ENCODE measurements at places on chromosomes 3 and 15.

DNA sequence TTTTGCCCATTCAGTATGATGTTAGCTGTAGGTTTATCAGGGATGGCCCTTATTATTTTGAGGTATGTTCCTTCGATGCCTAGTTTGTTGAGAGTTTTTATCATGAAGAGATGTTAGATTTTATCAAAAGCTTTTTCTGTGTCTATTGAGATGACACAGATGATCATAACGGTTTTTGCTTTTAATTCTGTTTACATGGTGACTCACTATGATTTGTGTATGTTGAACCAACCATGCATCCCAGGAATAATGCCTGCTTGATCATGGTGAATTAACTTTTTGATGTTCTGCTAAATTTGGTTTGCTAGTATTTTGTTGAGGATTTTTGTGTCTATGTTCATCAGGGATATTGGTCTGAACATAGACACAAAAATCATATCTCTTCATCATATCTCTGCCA, 8.3 kb downstream of the GPR156 start:
- DNase-seq: no peak

DNA sequence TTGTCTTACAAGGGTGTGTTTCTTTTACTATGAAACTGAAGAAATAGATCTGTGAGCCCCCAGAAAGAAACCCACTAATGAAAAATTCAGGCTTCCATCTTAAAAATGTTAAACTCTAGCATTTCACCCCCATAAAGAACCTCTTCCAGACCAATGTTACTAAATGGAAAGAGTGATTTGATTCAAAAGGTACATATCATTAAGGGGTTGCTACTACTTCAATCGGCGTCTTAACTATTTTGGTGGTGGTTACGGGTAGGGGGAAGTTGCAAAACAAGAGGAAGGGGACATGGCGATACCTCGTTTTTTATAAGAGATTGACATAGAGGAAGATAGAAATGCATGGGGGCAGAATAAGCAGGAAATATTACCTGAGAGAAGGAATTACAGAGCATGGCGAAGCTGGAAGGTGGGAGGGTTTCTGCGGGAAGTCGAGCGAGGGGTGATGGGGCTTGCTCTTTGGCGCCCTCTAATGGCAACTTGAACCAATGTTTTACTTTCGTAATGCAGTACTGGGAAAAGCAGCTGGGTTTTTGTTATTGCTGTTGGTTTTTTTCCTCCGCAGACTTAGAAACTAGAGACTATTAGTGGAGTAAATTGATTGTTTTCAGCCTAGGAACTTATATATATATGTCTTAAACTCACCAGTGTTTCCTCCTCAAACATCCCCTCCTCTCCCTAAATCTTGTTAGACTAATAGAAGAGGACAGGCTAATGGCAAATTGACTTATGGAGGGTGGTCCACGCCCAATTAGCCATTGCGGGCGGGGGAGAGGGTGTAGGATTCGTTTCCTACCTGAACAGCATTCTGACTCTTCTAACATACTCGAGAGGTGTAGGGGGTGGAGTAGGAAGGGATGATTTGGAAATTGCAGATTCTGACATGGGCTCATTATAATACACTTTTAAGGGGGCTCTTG, 11.3 kb upstream of the SOX2 start:
- no peak for DNase-seq

GRCh38 chr3:57046101-57046765, 14.2 kb upstream of the SPATA12 start:
- no peak for DNase-seq

DNA sequence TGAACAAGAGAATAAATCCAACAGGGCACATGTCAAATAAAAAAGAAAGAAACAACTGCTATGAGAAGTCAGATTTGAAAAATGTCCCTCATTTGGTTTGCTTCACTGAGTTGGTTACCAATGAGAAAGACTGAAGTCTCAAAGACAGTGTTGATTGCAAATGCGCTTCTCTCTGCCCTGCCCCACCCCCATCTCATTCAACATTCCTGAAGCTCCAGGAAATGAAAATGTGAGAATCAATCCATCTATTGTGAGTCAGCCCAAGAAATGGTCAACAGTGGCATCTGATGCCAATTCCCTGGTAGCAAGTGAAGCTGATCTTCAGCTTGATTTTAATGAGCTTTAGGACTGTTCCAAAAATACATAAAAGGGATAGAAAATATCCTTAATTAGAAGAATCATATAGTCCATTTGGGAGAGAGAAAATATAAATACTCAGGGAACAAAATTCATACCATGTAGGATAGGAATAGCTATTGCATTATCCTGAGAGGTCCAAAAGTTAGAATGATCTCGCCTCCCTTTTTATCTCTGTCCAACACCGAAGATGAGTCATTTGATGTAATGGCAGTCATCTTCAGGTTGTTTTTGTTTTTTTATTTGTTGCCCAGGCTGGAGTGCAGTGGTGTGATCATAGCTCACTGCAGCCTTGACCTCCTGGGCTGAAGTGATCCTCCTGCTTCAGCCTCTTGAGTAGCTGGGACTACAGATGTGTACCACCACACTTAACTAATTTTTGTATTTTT, 200.3 kb upstream of the UMPS start:
- DNase-seq: no peak

DNA sequence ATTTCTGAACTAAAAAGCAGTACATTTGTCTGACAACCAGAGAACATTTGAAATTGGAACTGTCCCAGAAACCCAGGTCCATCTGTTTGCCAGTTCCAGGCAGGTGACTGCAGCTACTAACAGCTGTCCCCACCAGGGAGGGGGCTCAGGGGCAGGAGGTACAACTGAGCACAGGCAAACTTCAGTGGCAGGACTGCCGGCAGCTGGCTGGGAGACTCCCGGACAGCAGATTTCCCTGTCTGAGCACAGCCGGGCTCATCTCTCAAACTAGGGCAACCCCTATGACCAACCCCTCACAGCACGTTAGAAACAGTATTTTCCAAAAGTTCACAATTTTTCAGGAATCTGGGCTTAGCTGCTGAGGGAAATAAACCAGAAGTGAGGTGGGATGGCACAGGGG, 88.8 kb downstream of the MEGF11 start:
- no peak for DNase-seq

- DNase-seq: no peak
These were observed 118.1 kb downstream of the ZNF621 start for GRCh38 chr3:40642812-40643211.

DNA sequence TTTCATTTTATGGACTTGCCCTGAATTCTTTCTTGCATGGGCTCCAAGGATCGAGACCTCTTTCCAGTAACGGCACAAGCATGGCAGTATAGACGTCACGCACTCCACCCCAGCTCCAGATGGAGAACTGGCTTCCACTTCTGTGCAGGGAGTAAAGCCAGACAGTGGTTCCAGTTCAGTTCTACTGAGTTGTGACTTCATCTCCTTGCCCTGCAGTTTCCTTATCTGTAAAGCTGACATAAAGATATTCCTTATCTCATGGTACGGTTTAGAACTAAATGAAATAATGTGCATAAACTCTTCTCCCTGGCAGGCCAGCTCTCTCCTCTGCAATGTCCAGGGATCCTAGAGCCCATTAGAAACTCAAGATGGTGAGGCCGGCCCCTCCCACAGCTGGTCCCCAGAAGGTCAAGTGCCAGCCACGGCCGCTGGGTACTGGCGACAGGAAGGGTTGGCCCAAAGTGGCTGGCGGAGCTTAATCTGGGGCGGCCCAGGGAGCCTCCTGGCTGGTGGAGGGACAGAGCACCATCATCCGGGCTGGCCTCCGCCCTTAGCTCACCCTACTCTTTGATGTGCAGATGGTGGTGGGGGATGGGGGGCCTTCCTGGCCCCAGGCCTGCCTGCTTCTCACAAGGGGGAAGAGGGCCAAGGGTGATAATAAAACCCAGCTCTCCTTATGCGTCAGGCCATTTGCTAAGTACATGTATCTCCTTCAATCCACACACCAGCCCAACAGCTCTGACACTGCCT, 7.2 kb downstream of the MESP2 start:
- no peak for DNase-seq

DNA sequence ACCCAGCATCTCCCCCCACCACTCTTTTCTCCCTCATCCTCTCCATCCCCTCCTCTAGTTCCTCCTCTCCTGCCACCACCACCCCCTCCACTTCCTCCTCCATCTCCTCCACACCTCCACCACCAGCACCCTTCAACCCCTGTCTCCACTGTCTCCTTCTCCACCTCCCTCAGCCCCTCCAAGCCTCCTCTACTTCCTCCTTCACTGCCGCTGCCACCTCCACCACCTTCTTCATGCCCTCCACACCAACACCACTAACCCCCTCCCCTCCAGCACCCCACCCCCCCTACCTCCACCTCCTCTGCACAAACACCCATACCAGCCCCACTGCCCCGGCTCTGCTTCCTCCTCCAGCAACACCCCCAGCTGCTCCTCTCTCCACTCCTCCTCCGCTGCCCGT, 88.0 kb downstream of the HES1 start:
- DNase-seq: no peak

DNA sequence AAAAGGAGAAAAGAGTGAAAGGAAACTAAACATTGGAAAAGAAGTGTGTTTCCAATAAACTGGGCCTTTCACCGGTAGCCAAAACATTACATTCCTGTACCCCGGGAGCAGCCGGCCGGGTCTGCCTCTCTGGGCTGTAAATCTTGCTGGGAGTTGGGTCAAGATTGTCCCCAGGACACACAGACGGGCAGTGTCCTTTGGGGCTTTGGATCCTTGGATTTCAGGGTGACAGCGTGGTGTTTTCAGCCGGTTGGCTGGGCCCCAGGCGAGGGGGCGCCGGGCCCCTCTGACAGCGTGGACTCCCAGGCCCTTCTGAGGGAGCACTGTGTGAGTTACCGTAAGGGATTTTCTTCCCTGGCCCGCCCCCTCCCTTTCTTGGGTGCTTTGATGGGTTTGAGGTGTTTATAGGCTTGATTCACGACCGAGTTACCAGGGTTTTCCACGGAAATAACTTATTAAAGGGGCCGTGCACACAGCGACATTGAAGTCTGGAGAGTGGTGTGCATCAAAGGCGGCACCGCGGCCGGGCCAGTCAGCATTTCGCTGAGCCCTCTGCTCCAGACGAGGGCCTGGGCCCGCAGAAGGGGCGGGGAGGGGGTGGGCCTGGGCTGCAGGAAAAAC, 27.4 kb downstream of the SMAD6 start:
- no peak for DNase-seq

DNA sequence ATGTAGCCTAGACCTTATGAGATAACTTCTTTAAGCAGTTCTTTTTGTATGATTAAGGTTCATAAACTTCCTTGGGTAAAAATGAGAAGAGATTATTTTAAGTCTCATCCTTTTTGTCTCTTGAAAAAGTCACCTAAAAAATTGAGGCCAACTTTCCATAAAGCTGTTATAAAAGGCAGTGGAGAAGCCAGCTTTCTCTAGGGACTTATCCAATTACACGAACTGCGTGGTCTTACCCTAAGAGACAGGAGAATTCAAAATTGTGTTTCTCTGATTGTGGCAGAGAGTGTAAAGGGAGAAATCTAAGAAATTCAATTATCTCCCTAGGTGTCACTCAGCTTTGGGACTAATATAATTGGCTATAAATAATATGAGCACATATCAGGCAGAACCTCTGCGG, 262.0 kb downstream of the SHOX2 start:
- DNase-seq: no peak

- no peak for DNase-seq
These were observed 295.5 kb downstream of the RPLP1 start for GRCh38 chr15:69748131-69748530.

GRCh38 chr3:25107918-25108617, 320.0 kb upstream of the RARB start:
- DNase-seq: no peak

GRCh38 chr3:44076221-44076829, 165.4 kb upstream of the TOPAZ1 start:
- DNase-seq: no peak

DNA sequence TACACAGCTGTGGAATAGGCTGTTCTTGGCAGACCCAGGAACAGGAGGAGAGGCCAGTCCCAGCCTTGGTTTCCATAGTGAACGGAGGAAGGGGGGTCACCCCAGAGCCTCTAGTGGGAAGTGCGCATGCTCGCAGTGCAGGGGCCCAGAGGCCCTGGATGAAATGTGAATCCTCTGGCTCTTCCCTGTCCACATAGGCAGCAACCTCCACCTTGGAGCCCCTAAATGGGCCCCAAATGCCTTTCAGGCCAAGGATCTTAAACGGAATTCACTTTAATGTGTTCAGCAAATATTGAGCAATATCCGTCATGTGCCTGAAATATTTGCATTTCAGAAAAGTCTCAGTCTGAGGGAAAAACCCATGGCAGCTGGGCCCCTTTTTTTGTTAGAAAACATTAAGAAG, 3.3 kb upstream of the NDN start:
- DNase-seq: peak; percentile 45

GRCh38 chr15:80507131-80507530, 102.9 kb downstream of the ARNT2 start:
- no peak for DNase-seq

DNA sequence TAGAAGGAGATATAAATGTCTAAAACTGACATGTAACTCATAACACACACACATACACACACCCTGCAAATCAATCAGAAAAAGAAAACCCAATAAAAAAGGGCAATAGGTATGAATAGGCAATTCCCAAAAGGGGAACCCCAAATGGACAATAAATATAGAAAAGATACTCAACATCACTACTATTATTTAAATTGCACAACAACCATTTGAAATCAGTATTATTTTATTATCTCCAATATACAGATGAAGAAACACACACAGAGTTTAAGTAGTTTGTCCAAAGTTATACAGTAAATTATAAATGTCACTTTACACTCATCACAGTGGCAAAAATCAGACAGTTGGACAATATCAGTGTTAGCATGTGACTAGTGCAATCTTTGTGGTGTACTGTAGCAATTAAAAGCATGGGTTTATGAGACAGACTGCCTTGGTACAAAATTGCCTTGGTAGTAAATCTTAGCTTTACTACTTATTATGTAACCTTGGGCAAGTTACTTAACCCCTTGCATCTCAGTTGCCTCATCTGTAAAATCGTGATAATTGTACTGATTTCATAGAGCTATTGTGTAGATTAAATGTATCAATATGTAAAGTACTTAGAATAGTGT, 3.4 kb upstream of the FSTL1 start:
- DNase-seq: no peak

GRCh38 chr3:142614059-142614626, 17.9 kb downstream of the PLS1 start:
- DNase-seq: no peak

GRCh38 chr3:126125341-126125740, 41.4 kb upstream of the SLC41A3 start:
- peak; percentile 10 for DNase-seq

DNA sequence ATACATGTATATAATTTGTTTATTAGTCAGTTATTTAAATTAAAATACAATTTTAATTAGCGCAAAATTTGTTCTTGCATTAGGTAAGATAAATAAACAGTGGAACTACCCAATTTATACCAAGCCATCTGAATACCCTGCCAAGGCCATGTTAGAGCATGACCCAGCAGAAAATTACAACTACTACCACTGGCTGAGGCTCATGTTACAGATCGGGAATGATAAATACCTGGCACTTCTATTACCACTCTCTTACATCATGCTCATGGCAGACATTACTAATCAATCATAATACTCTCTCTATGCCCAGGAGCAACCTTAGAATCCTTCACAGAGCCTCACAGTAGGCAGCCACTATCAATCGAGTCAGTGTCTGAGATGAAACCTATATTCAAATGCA, 21.2 kb upstream of the LMOD3 start:
- DNase-seq: no peak

- DNase-seq: peak; percentile 66
These were observed 1.5 kb downstream of the MSL2 start for GRCh38 chr3:136194409-136195257.
